ENCODE measurements at places on chromosomes 2 and 18.

DNA sequence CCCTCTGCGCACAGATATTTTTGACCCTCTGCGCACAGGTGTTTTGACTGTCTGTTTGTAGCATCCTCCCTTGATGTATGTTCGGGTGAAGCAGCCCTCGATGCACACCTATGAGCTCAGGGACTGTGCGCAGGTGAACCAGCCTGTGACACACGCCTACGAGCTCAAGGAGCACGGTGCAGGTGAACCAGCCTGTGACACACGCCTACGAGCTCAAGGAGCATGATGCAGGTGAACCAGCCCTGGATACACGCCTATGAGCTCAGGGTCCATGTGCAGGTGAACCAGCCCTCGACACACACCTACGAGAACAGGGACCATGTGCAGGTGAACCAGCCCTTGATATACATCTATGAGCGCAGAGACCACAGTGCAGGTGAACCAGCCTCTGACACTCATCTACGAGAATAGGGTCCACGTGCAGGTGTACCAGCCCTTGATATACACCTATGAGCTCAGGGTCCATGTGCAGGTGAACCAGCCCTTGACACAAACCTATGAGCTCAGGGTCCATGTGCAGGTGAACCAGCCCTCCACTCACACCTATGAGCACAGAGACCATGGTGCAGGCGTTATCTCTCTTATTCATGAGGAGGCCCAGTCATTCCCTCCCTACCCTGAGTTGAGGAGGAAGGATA is 33.9 kb downstream of the SH3BP4 start:
- no peak for DNase-seq

DNA sequence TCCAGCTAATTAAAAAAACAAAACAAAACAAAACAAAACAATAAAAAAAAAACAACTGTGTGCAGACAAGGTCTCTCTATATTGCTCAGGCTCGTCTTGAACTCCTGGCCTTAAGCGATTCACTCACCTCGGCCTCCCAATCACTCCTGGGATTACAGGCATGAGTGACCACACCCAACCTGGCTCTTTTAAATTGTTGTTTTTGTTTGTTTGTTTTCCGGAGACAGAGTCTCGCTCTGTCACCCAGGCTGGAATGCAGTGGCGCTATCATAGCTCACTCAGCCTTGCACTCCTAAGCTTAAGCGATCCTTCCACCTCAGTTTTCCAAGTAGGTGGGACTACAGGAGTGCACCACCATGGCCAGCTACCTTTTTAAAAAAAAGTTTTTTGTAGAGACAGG is 201.6 kb downstream of the EN1 start:
- no peak for DNase-seq

DNA sequence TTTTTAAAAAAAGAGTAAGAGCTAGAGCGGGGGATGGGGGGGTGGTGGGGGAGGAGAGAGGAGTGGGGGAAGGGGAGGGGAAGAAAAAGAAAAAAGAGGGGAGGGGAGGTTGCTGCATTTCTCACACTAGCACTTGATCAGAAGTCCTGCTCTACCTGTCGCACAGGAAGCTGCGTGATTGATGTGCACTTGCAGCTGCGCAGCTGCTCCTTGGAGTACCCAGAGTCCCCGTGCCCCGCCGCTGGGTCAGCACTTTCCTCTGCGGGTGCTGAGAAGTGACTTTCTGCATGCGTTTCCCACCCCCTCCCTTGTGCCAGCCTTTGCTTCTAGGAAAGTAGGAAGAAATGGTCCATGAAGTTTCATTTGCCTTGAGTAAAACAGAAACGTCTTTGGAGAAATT is 297.3 kb downstream of the ETAA1 start:
- DNase-seq, result peak; percentile 52

- no peak for DNase-seq
These were observed 79.0 kb downstream of the HDAC4 start for GRCh38 chr2:239321596-239322415.

- no peak for DNase-seq
These were observed 156.2 kb upstream of the DNMT3A start for GRCh38 chr2:25497918-25498407.

DNA sequence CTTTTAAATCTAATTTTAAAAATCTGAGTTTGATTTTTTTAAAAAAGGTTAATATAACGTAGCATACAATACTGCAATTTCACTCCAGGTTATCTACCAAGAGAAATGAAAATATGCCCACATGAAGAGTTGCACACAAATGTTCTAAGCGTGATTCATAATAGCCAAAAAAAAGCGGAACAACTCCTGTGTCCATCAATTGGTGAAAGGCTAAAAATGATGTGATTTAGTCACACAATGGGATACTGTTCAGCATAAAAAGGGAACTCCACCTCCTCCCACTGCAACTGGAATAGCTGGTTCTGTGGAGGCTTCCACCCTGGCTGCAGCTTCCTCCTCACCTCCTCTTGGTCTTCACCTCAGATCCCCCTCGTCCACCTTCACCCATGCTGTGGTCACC is 132.8 kb downstream of the PIK3C3 start:
- no peak for DNase-seq

DNA sequence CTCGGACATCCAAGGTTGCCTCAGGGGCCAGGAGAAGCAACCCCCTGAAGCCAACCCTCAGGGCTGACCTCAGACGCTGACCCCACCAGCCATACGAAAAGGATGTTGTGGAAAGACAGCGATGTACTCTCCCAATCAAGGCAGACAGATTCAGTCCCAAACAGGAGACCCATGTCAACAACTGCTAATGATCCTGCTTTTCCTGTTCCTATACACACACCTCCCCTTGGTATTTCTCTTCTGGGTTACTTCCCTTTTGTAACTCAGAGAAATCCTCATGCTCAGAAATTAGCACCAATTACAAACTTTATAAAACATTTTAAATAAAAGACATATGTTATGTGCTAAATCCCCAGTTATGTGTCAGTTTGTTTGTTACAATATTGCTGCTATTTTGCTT is 120.8 kb downstream of the PID1 start:
- DNase-seq, result no peak

GRCh38 chr2:204545861-204546735 is 823 bp downstream of the PARD3B start:
- peak; percentile 32 for DNase-seq

DNA sequence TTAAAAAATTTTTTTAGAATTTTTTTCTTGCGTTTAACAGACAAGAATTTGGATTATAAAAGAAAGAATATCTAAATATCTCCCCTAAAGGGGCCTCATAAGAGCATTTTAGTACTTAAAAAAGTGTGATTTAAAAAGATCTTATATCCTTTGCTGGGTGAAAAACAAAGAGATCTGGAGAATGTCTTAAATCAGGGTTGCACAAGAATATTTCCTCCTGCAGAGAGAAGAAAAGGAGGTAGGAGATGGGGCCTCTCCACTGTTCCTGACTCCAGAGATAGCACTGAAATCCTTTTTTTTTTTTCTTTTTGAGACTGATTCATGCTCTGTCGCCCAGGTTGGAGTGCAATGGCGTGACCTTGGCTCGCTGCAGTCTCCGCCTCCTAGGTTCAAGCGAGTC is 68.5 kb upstream of the OSR1 start:
- no peak for DNase-seq

DNA sequence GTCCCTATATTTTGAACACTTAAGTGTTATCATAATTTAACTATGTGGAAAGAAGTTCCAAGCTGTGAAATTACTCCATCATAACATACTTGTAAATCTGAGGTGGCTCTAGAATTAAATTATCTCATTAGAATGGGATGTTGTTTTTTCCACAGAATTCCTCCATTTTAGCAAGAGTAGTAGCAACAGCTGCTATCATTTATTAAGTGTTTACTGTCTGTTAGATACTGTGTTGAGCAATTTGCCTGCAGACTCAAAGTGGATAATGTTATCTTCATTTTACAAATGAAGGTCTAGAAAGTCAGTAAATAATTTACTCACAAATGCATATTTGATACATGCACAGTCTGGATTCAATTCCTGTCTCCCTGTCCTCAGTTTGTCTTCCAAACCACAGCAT is 504.8 kb upstream of the NRP2 start:
- DNase-seq, result no peak

DNA sequence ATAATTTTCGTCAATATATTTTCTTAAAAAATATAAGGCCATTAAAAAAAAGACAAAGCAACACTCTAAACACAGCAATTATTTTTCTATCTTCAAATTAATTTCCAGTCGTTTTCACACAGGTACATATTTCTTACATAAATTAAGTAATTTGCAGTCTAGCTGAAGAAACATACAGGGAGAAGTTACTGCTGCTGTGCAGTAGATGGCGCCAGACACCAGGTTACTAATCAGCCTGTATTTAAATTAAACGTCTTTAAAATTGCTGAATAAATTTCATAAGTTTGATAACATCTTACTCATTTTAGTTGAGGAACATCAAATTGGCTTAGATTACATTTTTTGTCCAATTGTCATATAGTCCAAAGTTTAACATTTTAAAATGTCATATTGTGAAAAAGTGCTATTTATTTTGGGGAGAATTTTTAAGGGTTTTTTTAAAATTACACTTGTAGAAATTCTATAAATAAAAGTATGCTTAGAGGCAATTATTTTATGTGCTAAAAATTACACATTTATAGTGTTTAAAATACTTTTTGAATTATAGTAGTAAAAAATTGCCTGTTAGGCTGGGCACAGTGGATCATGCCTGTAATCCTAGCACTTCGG is 88.4 kb downstream of the PMAIP1 start:
- peak; percentile 56 for DNase-seq

DNA sequence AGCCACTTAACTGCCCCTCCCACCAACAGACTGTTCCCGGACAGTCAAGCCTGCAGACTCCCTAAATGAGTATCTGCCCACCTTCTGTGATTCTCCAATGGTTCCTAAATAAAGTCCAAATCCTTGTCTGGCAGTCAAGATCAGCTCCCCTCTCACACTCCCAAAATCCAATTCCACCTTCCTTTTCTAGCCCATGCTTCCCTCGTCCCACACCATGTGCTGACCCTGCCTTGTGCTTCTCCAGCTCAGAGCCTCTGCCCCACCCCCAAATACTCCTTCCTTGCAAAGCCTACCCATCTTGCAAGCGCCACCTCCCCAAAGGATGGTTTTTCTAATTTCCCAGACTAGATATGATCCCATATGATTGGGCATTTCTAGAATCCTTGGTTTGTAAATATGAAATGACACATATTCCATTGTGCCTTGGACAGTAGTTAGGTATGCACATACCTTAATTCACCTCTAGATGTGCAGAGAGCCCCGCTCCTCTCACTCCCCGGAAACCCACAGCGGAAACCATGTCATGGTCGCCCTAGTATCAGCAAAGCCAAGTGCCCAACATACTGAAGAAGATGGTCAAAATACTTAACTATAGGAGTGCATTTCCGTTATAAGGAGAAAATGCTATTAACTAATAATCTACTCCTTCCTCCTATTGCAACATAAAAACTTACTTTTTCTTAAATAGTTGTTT is 97.2 kb downstream of the KCTD1 start:
- DNase-seq, result no peak

GRCh38 chr2:64982311-64982857 is 6.8 kb upstream of the SLC1A4 start:
- DNase-seq, result no peak

DNA sequence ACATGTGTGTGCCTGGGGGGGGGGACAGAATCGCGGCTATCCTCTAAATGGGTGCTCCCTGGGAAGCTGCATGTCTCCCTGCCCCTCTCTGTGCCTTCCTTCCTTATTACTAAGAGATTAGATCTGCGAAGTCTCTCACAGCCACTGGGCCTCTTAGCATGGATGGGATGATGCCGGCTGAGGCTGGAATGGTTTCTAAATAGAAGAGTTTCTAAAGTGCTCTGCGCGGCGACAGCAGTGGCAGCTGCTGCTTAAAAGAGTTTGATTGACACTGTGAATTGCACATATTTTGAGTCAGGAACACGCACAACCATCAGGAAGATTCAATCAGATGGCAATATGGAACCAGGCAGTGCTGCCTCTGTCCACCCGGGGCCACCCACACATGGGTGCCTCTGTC is 163.8 kb downstream of the CLIP4 start:
- no peak for DNase-seq

- DNase-seq, result no peak
These were observed 225.7 kb upstream of the CCDC150 start for GRCh38 chr2:196413821-196414274.
